Psoas muscle (tissue), 8 donors: ENCODE measurements at places on chromosomes 3 and 15.

GRCh38 chr3:177733233-177733632 is 536.0 kb upstream of the TBL1XR1 start:
- peaks cover 5% of the 10 kb centered on the region for H3K4me1 ChIP-seq
- no peak overlapping the region for H3K4me3 ChIP-seq
- H3K36me3 ChIP-seq: no peaks in the 10 kb centered on the region

DNA sequence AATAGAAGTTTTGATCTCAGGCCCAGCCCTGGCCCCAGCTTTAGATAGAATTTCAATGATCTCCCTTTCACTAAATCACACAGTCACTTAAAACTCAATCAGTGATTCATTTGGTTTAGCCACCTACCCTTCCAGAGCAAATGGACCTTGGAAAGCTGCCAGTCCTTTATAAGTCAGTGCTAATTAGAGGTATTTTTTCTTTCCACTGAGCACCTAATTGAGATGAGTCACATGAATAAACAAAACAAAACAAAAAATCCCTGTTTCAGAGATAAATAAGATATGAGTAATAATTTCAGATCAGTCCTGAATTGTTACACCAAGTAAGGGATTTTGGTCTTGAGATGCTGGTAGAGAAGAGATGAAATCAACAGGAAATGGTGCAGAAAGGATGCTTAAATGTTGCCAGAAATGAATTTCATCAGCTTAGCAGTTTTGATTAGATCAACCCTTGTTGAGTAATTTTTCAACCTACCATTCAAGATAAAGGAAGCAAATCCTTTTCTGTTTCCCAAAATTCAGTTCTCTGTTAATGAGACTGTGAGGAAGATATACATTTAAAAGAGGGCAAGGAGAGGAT is 352.0 kb upstream of the COL8A1 start:
- H3K4me1 ChIP-seq: no peaks in the 10 kb centered on the region
- no peaks in the 10 kb centered on the region for H3K36me3 ChIP-seq
- no peak for DNase-seq
- H3K27me3 ChIP-seq: no peaks in the 10 kb centered on the region
- H3K4me3 ChIP-seq: no peak overlapping the region
- H3K27ac ChIP-seq: no peak overlapping the region

GRCh38 chr3:122023335-122023910 is 1.4 kb upstream of the ILDR1 start:
- H3K36me3 ChIP-seq: no peaks in the 10 kb centered on the region

DNA sequence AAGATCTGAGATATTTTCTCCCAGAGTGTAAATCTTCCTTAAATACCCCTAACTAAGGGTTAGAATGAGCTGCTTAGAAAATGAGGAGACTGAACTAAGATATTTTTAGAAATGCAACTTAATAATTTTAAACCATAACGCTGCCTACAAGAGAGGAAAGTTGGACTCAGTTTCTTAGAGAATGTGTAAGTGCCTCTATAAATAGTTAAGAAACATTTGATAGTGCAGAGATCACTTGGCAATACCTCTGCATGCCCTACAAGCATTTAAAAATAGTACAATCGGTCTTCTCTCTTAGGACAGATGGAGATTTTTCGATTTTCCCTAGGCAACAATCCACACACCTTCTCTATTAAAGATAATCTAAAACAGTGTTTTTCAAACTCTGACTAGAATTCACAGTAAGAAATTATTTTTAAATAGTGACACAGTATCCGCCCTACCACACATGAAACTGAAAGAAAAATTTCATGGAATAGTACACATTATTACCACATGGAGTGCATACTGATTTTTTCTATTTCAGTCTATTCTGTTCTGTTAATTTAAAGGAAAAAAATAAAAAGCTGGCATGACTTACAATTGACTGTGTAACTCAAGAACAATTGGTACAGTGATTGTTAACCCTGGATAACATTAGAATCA is 83.2 kb downstream of the GADL1 start:
- DNase-seq: no peak
- H3K4me1 ChIP-seq: peaks cover 21% of the 10 kb centered on the region
- no peaks in the 10 kb centered on the region for H3K27me3 ChIP-seq
- no peaks in the 10 kb centered on the region for H3K36me3 ChIP-seq

- H3K27ac ChIP-seq: no peak overlapping the region
- no peaks in the 10 kb centered on the region for H3K36me3 ChIP-seq
- no peaks in the 10 kb centered on the region for H3K4me1 ChIP-seq
- no peak for DNase-seq
Observed at GRCh38 chr3:165466856-165467255, 270.7 kb upstream of the SLITRK3 start.

DNA sequence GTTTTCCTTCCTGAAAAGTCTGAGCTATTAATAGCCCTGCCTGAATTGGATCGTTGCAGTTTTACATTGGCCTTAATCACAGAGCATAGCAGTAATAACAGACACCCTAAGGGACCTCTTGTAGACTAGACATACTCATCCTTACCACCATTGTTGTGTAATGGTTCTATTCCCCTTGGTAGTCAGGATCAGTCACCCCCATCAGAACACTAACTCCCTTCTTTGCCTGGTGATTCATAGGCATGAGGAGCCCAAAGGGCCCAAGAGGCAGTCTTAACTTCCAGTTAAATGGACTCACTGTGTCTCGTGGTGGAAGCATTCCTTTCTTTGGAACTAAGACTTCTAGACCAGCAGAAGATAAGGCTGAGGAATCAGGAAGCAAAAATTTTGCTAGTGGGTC is 20.2 kb downstream of the CGGBP1 start:
- DNase-seq: no peak
- H3K36me3 ChIP-seq: no peaks in the 10 kb centered on the region
- H3K27ac ChIP-seq: no peak overlapping the region
- no peaks in the 10 kb centered on the region for H3K27me3 ChIP-seq
- H3K4me3 ChIP-seq: no peak overlapping the region

GRCh38 chr15:61769557-61769956 is 290.7 kb downstream of the VPS13C start:
- H3K27me3 ChIP-seq: no peaks in the 10 kb centered on the region
- no peak overlapping the region for H3K27ac ChIP-seq
- H3K4me1 ChIP-seq: peaks cover 15% of the 10 kb centered on the region
- H3K4me3 ChIP-seq: no peak overlapping the region

- H3K4me3 ChIP-seq: no peak overlapping the region
- no peaks in the 10 kb centered on the region for H3K4me1 ChIP-seq
- H3K27me3 ChIP-seq: no peaks in the 10 kb centered on the region
- no peak for DNase-seq
Observed at GRCh38 chr3:112568642-112569041, 6.8 kb downstream of the SLC35A5 start.

- H3K36me3 ChIP-seq: peaks cover 8% of the 10 kb centered on the region
- H3K4me1 ChIP-seq: peaks cover 61% of the 10 kb centered on the region
- peak overlapping the region; percentile 77 for H3K27ac ChIP-seq
- no peak for DNase-seq
- H3K27me3 ChIP-seq: no peaks in the 10 kb centered on the region
Observed at GRCh38 chr3:39144095-39144747, 9.2 kb downstream of the CSRNP1 start.

DNA sequence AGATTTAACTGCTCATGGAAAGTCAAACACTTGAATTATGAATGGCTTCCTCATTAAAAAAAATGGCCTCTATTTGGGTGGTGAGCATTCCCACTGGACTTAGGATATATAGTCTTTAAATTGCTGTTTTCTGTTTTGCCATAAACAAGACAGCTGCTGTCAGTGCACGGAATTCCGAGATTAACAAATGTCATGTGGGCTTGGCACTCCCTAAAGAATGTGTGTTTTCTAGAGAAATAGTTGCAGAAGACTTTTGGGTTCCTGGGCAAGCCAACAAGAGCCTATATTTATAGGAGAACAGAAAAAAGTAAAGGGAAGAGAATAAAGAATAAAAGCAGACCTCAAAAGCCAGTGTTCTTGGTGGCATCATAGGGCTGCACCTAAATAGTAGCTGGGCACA is 13.6 kb upstream of the TFG start:
- H3K4me1 ChIP-seq: peaks cover 5% of the 10 kb centered on the region
- H3K27ac ChIP-seq: no peak overlapping the region
- DNase-seq: no peak

- H3K4me1 ChIP-seq: no peaks in the 10 kb centered on the region
- no peaks in the 10 kb centered on the region for H3K27me3 ChIP-seq
- no peak for DNase-seq
Observed at GRCh38 chr3:95815828-95816227, 998.6 kb upstream of the EPHA6 start.

DNA sequence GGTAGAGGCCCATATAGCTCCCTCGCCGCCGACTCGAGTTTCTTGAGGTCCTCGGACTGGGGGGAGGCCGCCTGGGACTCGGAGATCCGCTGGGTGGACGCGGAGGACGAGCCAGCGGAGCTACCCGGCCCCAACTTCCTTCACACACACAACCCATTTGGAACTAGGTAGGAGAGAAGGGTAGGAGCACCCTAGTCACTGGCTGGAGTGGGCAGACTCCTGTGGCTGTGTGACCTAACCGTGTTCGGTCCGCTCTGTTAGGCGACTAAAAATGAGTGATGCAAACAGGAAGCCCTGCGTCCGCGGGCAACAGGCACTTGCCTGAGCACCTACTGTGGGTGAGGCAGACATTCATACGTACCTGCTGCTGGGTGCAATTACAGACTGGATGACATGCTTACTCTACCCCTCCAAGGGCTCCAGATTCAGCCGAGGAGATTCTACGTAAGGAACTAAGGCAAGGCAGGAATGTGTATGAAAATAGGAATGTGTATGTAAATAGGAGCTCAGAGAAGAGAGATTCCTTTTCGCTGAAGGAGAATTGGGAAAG is 4.6 kb upstream of the SIN3A start:
- H3K27ac ChIP-seq: peak overlapping the region; percentile 99
- H3K27me3 ChIP-seq: no peaks in the 10 kb centered on the region
- no peaks in the 10 kb centered on the region for H3K36me3 ChIP-seq
- H3K4me1 ChIP-seq: peaks cover 4% of the 10 kb centered on the region
- DNase-seq: no peak

DNA sequence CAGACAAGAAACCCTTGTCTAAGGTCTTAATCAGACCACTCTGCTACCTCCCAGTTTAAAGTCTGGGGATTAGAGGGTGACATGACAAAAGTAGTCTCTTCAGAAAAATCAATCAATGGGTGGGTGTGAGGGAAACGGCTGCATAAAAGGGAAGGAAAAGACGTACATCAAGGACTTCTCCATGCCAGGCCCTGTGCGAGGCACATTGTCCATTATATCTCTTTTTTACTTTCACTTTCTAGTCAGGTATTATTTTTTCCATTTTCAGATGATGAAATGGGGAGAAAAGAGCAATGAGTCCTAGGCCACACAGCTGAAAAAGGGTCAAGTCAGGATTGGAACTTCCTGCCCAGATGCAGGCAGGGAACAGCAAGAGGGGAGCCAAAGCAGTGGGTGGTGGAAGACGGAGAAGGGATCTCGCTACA is 4.6 kb upstream of the CX3CR1 start:
- no peaks in the 10 kb centered on the region for H3K27me3 ChIP-seq
- H3K36me3 ChIP-seq: no peaks in the 10 kb centered on the region
- peaks cover 26% of the 10 kb centered on the region for H3K4me1 ChIP-seq

DNA sequence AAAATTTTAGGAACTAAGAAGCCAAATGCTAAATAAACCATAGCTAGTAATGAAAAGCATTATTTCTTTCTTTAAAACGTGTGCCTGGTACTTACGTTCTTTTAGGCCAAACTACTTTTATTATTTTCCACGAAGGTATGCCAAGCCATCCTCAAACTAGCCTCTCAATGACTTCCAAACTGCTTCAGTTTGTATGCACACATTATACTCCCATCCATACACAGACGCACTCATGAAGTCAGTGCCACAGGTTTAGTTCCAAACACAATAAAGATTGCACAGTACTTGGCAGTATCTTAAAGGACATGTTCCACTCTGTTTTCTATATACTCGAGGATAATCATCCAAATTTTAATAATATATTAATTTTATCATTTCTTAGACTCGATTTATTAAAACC is 609.2 kb upstream of the ZNF385D start:
- H3K4me3 ChIP-seq: no peak overlapping the region
- H3K36me3 ChIP-seq: no peaks in the 10 kb centered on the region
- H3K27me3 ChIP-seq: no peaks in the 10 kb centered on the region
- H3K4me1 ChIP-seq: no peaks in the 10 kb centered on the region

- H3K27ac ChIP-seq: no peak overlapping the region
- no peak overlapping the region for H3K4me3 ChIP-seq
- H3K27me3 ChIP-seq: no peaks in the 10 kb centered on the region
- no peaks in the 10 kb centered on the region for H3K4me1 ChIP-seq
Observed at GRCh38 chr15:60486742-60487141, 7.8 kb upstream of the ICE2 start.

- peak overlapping the region; percentile 36 for H3K27ac ChIP-seq
- H3K36me3 ChIP-seq: no peaks in the 10 kb centered on the region
- no peak overlapping the region for H3K4me3 ChIP-seq
- DNase-seq: no peak
- peaks cover 29% of the 10 kb centered on the region for H3K4me1 ChIP-seq
- no peaks in the 10 kb centered on the region for H3K27me3 ChIP-seq
Observed at GRCh38 chr3:52249683-52250082, 4.1 kb downstream of the PPM1M start.

DNA sequence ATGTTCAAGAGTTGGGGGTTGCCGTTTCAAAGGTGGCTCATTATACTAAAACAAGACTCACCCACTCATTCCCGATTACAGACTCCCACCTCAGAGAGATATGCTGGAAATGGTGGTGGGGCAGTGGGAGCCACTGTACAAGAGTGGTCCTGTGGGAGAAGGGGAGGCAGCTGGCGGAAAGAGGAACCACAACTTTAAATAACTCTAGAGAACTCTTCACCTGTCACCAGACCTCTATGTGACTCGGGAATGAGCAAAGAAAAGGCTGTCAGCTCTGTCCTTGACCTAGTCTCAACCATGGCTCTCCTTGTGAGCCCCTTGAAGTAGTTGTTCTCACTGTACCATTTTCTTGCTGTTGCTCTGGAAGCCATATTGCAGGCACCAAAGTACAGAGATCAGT is 293.8 kb downstream of the CHST2 start:
- no peaks in the 10 kb centered on the region for H3K27me3 ChIP-seq
- no peak overlapping the region for H3K27ac ChIP-seq
- no peak overlapping the region for H3K4me3 ChIP-seq
- H3K36me3 ChIP-seq: no peaks in the 10 kb centered on the region
- no peaks in the 10 kb centered on the region for H3K4me1 ChIP-seq

- no peak overlapping the region for H3K27ac ChIP-seq
- H3K27me3 ChIP-seq: no peaks in the 10 kb centered on the region
- no peaks in the 10 kb centered on the region for H3K4me1 ChIP-seq
- no peaks in the 10 kb centered on the region for H3K36me3 ChIP-seq
- H3K4me3 ChIP-seq: no peak overlapping the region
Observed at GRCh38 chr3:87069971-87070370, 79.0 kb upstream of the VGLL3 start.

DNA sequence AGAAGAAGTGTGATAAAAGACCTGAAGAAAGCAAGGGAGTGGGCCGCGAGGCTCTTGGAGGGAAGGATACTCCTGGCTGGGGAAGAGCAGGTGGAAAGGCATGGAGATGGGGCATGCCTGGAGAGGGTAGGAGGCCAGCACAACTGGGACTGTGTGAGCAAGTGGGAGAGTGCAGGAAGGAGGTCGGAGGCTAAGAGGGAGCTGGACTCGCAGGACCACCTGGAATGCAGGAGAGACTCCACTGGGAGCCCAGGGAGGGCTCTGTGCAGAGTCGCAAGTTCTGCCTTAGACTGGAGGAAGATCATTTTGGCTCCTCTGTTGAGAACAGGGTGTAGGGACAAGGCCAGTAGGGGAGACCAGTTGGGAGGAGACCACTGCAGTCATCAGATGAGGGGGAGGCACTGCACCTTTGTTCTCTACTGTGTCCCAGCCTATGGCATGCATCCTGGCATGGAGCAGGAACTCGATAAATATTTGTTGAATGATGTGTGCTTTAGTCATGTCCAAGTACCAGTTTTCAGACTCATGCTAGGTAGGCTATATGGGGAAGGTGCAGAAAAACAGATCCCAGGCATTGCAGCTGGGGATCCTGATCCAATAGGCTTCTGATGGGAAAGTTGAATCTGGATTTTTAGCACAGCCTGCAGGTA is 13.7 kb downstream of the FAM107A start:
- H3K27me3 ChIP-seq: no peaks in the 10 kb centered on the region
- H3K4me3 ChIP-seq: no peak overlapping the region
- no peak for DNase-seq
- no peaks in the 10 kb centered on the region for H3K36me3 ChIP-seq
- H3K4me1 ChIP-seq: no peaks in the 10 kb centered on the region
